ENCODE measurements at places on chromosomes 3 and 15.

GRCh38 chr3:56257826-56258225 is 210.4 kb downstream of the ERC2 start:
- no peak for DNase-seq

DNA sequence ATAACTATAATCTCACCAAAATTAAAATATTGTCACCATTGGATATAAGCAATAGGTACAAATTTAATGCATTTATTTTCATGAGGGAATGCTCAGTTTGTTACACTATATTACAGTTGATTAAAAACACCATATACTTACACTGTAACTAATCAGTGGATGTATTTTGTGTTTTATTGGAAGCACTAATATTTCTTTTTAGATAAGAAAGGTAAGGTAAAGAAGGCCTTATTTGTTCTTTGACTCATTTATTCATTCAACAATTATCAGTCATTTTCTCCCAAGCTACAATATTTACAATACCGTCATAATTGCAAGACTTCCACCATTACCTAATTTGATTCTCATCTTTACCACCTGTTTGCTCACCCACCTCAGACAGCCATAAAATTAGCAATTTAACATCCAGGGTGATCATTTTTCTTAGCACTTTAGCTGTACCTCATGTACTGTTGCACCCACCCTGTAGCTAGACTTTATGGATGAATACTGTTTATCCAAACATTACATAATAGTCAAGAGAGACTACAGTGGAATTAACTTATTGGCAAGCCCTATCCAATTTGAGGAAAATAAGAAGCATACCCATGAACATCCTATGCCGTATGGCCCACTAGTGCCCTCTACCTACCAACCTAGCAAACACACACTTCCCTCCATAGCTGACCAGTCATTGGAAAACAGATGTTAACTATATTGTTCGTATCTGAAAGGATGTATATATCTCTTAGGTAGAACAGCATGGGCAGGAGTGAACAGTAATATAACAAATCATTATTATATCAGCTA is 229.6 kb downstream of the BBX start:
- no peak for DNase-seq

- DNase-seq: no peak
These were observed 48.9 kb downstream of the XXYLT1 start for GRCh38 chr3:195221876-195222617.

- no peak for DNase-seq
These were observed 182.5 kb downstream of the CACNA2D3 start for GRCh38 chr3:54304877-54305276.

GRCh38 chr15:68106656-68107055 is 52.5 kb downstream of the PIAS1 start:
- no peak for DNase-seq

DNA sequence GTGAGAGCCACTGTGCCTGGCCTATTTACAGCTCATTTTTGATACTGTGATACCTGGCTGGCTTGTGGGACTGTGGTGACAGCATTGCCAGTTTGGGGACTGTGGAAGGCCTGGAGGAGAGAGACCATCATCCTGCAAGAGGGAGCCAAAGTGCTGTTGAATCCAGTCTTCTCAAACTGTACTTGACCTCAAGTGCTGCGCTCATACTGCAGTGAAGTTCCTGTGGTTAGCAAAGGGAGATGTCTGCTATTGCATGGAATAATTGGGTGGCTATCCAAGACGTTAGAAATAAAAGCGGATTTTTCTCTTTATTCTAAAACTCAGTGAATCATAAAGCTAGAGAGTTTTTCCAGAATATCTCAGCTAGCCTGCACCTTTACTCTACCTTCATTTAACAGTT is 83.4 kb downstream of the CCK start:
- no peak for DNase-seq
